ENCODE measurements at places on chromosomes 13 and 19.

- no peak for DNase-seq
Observed at GRCh38 chr13:59016250-59016649, 1147.5 kb downstream of the DIAPH3 start.

DNA sequence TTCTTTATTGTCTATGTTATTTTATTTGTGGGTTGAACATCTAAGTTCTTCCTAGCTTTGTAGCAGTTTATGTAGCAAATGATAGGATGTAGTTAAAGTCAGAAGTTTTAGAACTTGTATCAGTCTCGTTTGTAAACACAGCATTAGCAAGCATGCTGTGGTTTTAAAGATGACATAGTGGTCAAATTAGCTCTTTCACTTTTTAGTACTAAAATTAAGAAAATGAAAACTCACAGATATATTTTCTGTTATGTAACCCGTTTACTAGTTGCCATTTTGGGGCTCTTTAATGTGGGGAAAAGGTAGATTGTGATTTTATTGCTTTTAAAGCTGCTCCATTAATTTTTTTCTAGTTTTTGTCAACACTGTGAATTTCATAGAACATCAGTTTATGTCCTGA lies 216.5 kb downstream of the PCCA start:
- no peak for DNase-seq

DNA sequence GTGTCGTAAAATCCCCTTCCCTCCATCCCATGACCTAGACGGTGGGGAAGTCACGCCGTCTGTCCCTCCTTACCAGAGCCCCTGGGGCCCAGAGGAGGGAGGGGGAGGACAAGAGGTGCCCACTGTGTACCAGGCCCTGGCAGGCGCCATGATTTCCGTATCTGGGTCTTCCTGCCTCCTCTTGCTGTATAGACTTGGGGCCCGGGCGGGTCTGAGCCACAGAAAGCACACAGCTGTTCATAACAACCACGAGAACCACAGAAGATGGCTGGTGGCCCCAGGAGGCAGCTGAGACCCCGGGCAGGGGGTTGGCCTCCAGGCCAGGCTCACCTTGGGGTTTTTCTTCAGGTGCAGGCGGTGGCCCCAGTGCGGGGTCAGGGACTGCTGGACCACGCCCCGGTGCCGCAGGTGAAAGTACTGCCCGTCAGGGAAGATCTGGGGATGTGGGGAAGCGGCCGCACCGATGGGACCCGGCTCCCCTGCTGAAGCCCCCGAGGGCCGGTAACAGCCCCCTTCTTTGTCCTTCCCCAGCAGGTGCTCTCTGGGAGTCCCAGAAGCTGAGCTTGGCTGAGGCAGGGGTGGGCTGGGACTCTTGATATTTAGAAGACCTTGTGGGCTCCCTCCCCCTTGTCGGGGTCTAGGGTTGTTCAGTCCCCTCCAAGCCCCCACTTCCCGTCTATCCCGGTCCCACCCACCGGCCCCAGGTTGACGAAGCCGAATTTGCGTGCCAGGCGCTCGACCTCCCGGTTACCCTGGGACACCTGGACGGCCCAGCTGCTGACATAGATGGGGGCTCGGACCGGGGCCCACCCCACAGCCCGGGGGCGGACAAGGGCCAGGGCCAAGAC lies 463 bp downstream of the PCSK4 start:
- DNase-seq, result no peak

GRCh38 chr13:29954082-29955028 lies 103.9 kb upstream of the UBL3 start:
- DNase-seq, result no peak

GRCh38 chr19:7486923-7487322 lies 1.9 kb downstream of the PEX11G start:
- DNase-seq, result no peak

Measured in CMK (cell line).